HFFc6 (cell line): ENCODE measurements at places on chromosomes 13 and 19. TPM values are rescaled to one million over a fixed set of nuclear protein-coding genes. Genes with fewer than 3 reads are reported as not detected.
A peak's percentile ranks its signal among the peaks of the same experiment; 100 is the strongest.

GNG8 gene
- total RNA-seq: not detected in 3 replicates

SCGB2B2 gene
- total RNA-seq: not detected in 2 replicates

DNA sequence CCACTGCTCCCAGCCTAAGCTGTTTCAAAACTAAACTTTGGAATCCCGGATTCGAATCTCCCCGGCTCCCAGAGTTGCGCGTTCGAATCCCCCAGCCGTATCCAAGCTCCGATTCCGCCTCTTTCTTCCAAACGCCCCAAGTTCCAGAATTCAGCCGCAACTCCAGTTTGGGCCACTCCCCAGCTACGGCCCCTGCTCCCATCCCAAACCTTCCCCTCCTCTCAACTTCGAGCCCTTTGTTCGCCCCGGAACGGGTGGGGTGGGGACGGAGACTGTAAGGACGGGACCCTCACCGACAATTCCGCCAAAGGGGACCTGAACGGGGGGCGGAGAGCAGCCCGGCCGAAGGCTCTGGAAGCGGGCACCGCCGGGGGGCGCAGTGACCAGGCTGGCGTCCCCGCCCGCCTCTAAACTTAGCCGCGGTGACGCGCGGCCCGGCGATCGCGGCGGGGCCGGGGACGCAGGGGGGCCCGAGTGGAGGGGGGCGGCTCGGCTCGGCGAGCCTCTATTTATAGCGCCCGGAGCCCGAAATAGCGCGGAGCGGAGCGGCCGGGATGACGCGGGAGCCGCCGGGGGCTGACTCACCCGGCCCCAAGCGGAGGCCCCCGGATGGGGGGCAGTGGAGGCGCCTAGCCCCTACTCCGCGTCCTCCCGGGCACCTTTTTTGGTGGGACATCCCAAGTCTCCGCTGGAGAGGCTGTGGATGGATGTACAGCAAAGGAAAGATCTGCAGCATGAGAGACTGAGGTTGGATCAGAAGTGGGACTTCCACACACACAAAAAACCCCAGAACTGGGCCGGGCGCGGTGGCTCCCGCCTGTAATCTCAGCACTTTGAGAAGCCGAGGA lies 4.9 kb upstream of the ERCC1 start:
- H3K36me3 ChIP-seq: no peaks in the 10 kb centered on the region
- H3K4me3 ChIP-seq: peak overlapping the region; percentile 90
- DNase-seq: no peak
- peaks cover 3% of the 10 kb centered on the region; the same call in 1 of the 2 replicates for H3K27me3 ChIP-seq
- peaks cover 48% of the 10 kb centered on the region for H3K4me1 ChIP-seq
- peak overlapping the region; percentile 99 for H3K27ac ChIP-seq

- H3K4me1 ChIP-seq: no peaks in the 10 kb centered on the region
- no peak overlapping the region for H3K27ac ChIP-seq
- no peak overlapping the region for H3K4me3 ChIP-seq
- H3K27me3 ChIP-seq: no peaks in the 10 kb centered on the region
- no peaks in the 10 kb centered on the region for H3K36me3 ChIP-seq
These were observed 250.9 kb downstream of the MAB21L1 start for GRCh38 chr13:35225582-35225981.

GRCh38 chr19:1066748-1067340 lies at the start of gene ARHGAP45:
TSS of gene ARHGAP45 (plus strand) at chr19:1067167. CDS start at chr19:1067406, 239 bp downstream.
- peaks cover 4% of the 10 kb centered on the region; the same call in 1 of the 2 replicates for H3K4me1 ChIP-seq
- no peak for DNase-seq
- no peak within 1 kb of the TSS for H3K27ac ChIP-seq
- no peak within 1 kb of the TSS for H3K4me3 ChIP-seq

- peaks cover 42% of the 10 kb centered on the region for H3K4me1 ChIP-seq
- no peaks in the 10 kb centered on the region; the same call in 1 of the 2 replicates for H3K27me3 ChIP-seq
- peak within 1 kb of the TSS; percentile 98 for H3K27ac ChIP-seq
- peak within 1 kb of the TSS; percentile 95 for H3K4me3 ChIP-seq
These were observed at the start of gene LSM14A for GRCh38 chr19:34171877-34172660. TSS of gene LSM14A (plus strand) at chr19:34172504. CDS start at chr19:34172643, 139 bp downstream.

- no peaks in the 10 kb centered on the region for H3K36me3 ChIP-seq
- H3K4me3 ChIP-seq: no peak overlapping the region
- H3K4me1 ChIP-seq: no peaks in the 10 kb centered on the region
- DNase-seq: no peak
- H3K27me3 ChIP-seq: no peaks in the 10 kb centered on the region
- H3K27ac ChIP-seq: no peak overlapping the region
These were observed 106.2 kb downstream of the SLITRK5 start for GRCh38 chr13:87777387-87777786.

- no peak for DNase-seq
- H3K27me3 ChIP-seq: no peaks in the 10 kb centered on the region
- H3K4me3 ChIP-seq: no peak overlapping the region
- H3K27ac ChIP-seq: no peak overlapping the region
These were observed 13.4 kb upstream of the ZFP28 start for GRCh38 chr19:56525214-56525860.

DNA sequence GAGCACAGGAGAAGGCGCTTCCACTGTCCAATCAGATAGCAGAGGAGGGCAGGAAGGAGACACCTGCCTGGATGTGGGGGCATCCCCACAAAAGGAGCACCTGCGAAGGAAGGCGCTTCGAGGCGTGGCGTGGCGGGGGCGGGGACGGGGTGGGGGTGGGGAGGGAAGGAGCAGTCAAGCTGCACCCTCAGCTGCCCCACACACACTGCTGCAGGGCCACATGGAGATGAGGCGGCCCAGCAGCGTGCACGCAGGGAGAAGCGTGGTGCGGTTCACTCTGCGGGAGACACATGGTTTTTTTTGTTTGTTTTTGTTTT lies 21.4 kb downstream of the ANKRD27 start:
- H3K4me3 ChIP-seq: no peak overlapping the region
- H3K36me3 ChIP-seq: peaks cover 5% of the 10 kb centered on the region; the same call in 1 of the 2 replicates
- no peak for DNase-seq
- no peaks in the 10 kb centered on the region; the same call in 1 of the 2 replicates for H3K27me3 ChIP-seq

DNA sequence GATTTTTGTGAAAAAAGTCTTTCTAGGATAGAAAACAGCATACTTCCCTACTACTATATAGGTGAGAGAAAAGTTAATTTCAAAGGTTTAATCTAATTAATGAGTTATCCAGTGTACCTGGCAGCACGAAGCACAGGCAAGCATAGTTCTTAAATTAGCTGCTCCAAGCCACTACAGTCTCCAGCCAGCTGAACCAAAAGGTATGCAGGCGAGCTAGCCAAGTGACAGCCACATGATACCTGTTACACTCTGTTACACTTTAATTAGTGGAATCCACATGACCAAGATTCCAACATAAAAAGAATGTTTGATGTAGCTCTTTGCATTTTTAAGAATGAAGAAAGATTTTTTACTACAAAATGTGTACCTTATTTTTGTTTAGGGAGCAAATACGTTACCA lies 15.5 kb downstream of the SLC25A30 start:
- DNase-seq: no peak
- no peaks in the 10 kb centered on the region for H3K27me3 ChIP-seq
- H3K4me1 ChIP-seq: no peaks in the 10 kb centered on the region

DNA sequence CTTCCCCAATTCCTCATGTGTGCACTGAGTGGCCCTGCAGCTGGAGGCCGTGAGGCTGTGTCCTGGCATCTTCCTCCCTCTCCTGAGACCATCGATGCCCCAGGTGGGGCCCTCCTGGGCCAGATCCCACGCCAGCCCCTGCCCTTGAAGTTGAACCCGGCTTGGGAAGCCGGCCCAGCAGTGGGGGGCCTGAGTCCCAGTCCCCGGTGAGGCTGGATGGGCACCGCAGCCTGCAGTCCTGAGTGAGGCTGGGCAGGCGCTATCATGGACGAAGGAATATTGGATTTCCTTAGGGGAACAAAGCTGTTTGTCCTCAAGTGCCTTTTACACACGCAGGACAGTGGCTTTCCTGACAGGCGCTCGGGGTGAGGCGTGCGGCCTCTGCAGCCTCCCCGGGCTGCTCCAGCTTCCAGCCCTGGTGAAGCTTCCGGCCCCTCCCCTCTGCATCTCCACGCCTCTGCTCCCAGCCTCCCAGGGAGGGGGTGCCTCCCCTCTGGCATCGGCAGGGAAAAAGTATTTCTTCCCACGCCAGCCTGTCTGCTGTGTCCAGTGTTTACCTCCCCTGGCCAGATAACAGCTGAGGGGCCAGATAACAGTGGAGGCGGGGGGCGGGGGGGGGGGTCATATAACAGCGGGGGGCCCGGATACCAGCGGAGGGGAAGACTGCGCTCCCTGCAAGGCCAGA lies 159.5 kb downstream of the KDM4B start:
- DNase-seq: peak; percentile 36
- H3K36me3 ChIP-seq: no peaks in the 10 kb centered on the region
- H3K27me3 ChIP-seq: peaks cover 8% of the 10 kb centered on the region
- no peaks in the 10 kb centered on the region for H3K4me1 ChIP-seq

DNA sequence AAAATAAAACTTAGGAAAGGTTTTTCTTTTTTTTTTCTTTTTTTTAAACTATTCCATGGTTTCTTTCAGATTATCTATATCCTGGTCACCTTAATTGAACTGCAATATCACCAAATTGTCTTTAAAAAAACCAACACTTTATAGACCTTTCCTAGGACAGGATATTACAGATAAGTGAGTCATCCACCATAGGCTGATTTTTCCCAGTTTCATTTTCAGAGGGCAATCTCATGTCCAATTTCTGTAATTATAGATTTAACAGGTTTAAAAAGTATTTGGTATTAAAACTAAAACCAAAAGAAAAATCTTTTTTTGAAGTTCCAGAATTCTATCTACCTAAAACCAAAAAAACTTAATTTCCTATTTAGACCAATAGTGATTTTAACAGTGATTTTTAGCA lies 13.2 kb downstream of the SPART start:
- DNase-seq: no peak
- peak overlapping the region; percentile 36; the same call in 1 of the 2 replicates for H3K27ac ChIP-seq
- H3K36me3 ChIP-seq: peaks cover 54% of the 10 kb centered on the region

- H3K4me1 ChIP-seq: no peaks in the 10 kb centered on the region
- no peak overlapping the region for H3K27ac ChIP-seq
- peaks cover 4% of the 10 kb centered on the region; the same call in 1 of the 2 replicates for H3K36me3 ChIP-seq
- H3K4me3 ChIP-seq: no peak overlapping the region
These were observed 443.9 kb downstream of the FGF9 start for GRCh38 chr13:22114630-22115311.

- H3K36me3 ChIP-seq: peaks cover 11% of the 10 kb centered on the region
- peaks cover 42% of the 10 kb centered on the region for H3K4me1 ChIP-seq
- H3K4me3 ChIP-seq: no peak overlapping the region
- no peak for DNase-seq
- no peak overlapping the region for H3K27ac ChIP-seq
- no peaks in the 10 kb centered on the region; the same call in none of the 2 replicates for H3K27me3 ChIP-seq
These were observed 93.8 kb upstream of the RAP2A start for GRCh38 chr13:97339988-97340749.

- no peaks in the 10 kb centered on the region; the same call in 1 of the 2 replicates for H3K27me3 ChIP-seq
- no peaks in the 10 kb centered on the region for H3K36me3 ChIP-seq
- DNase-seq: peak; percentile 54
- H3K27ac ChIP-seq: no peak overlapping the region
- H3K4me1 ChIP-seq: peaks cover 14% of the 10 kb centered on the region; the same call in 1 of the 2 replicates
- H3K4me3 ChIP-seq: no peak overlapping the region
These were observed 496.7 kb downstream of the COG6 start for GRCh38 chr13:40152145-40152544.

DNA sequence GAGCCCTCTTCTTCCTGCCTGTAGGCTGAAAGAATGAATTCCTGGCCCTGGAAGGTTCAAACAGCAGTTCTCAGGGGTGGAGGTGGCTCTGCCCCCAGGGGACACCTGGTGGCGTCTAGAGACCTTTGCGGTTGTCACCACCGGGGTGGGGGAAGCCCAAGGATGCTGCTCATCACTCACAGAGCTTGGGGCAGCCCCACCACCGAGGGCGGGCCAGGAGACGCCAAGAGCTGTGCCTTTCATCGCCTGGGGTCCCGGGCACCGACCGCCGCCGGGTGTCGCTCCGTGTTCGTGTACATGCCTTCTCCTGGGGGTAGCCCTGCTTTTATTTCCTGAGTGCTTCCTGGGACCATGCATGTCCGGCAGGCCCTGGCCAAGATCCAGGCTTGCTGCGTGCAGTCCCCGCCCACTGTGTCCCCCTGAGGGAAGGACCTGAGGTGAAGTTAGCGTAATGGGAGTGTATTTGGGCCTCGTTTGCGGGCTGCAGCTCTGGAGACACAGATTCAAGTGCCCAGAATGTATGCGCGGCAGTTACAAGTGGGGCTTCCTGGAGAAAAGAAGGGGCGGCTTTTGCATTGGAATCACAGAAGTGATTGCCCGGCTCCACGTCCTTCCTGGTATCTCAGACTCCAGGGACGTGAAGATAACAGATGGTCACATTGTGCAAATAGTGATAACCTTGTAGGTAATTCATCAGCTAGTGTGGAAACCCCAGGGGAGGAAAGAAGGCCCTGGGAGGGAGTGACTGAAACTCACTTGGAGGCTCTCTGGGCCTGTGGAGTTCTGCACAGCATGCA lies 7.8 kb downstream of the DOT1L start:
- H3K27ac ChIP-seq: 0 out of 2 replicates have a peak overlapping the region, but pooled peaks have one; percentile 21
- H3K27me3 ChIP-seq: no peaks in the 10 kb centered on the region; the same call in 1 of the 2 replicates
- no peak overlapping the region; the same call in 1 of the 2 replicates for H3K4me3 ChIP-seq
- H3K4me1 ChIP-seq: peaks cover 50% of the 10 kb centered on the region
- DNase-seq: no peak
- peaks cover 10% of the 10 kb centered on the region for H3K36me3 ChIP-seq
